ENCODE measurements at places on chromosomes 13 and 19. TPM values are rescaled to one million over a fixed set of nuclear protein-coding genes. Genes with fewer than 3 reads are reported as not detected.

- H3K4me1 ChIP-seq = peaks cover 16% of the 10 kb centered on the region
- no peaks in the 10 kb centered on the region for H3K36me3 ChIP-seq
- DNase-seq = no peak
- H3K4me3 ChIP-seq = no peak overlapping the region
Observed at GRCh38 chr13:112064222-112064621, 2.7 kb upstream of the SOX1 start.

CEACAM3 gene
- 1.5 TPM for total RNA-seq

GRCh38 chr13:105972811-105973590 is 562.5 kb downstream of the EFNB2 start:
- no peaks in the 10 kb centered on the region for H3K27me3 ChIP-seq
- no peaks in the 10 kb centered on the region for H3K36me3 ChIP-seq
- H3K4me3 ChIP-seq = no peak overlapping the region
- DNase-seq = no peak
- H3K27ac ChIP-seq = no peak overlapping the region

RFXANK gene
- total RNA-seq = 79.7 TPM

GPR12 gene
- not detected for total RNA-seq

IZUMO2 gene
- total RNA-seq = not detected

DNA sequence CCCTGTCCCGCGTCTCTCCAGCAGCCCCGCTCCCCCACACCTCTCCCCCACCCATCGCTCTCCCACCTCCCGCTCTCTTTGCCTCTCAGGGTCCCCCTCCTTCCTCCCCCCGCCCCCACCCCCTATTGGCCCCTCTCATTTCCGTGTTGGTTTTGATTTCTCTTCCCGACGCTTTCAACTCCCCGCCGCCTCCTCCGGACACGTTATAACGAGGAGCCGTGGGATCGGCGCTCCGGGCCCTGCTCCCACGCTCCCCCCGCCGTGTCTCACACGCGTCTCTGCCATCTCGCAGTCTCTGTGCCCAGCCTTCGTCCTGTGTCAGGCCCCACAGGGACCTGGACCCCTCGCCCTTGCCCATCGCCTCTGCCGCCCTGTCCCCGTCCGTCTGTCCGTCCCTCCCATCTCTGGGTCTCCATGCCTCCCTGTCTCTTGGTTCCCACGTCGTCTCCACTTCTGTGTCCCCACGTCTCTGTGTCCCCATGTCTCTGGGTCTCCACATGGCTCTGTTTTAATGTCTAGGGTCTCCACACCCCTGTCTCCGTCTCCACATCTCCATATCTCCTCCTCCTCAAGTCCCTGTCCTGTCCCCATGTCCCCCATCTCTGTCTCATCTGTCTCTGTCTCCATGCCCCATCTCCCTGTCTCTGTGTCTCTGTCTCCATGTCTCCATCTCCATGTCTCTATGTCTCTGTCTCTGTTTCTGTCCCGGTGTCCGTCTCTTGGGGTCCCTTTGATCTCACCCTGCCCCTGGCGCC is 13.1 kb downstream of the ERFL start:
- H3K36me3 ChIP-seq = no peaks in the 10 kb centered on the region
- DNase-seq = no peak
- peaks cover 21% of the 10 kb centered on the region for H3K4me1 ChIP-seq
- no peak overlapping the region for H3K27ac ChIP-seq

DNA sequence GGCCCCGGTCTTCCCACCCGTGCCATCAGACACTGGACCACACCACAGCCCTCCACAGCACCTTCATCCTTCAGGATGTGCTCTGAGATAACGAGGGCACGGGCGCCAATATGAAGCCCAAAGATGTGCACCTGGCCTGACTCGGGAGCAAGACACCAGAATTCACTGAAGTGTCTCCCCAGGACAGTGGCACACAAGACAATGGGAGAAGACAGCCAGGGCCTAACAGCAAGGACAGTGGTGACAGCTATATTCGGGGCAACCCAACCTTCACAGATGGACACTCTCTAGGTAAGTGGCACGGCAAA is 7.2 kb downstream of the DDX39A start:
- no peak overlapping the region for H3K4me3 ChIP-seq
- H3K27me3 ChIP-seq = no peaks in the 10 kb centered on the region
- H3K36me3 ChIP-seq = peaks cover 67% of the 10 kb centered on the region
- peaks cover 67% of the 10 kb centered on the region for H3K4me1 ChIP-seq

CEACAM1 gene
- total RNA-seq = 7.9 TPM

DNA sequence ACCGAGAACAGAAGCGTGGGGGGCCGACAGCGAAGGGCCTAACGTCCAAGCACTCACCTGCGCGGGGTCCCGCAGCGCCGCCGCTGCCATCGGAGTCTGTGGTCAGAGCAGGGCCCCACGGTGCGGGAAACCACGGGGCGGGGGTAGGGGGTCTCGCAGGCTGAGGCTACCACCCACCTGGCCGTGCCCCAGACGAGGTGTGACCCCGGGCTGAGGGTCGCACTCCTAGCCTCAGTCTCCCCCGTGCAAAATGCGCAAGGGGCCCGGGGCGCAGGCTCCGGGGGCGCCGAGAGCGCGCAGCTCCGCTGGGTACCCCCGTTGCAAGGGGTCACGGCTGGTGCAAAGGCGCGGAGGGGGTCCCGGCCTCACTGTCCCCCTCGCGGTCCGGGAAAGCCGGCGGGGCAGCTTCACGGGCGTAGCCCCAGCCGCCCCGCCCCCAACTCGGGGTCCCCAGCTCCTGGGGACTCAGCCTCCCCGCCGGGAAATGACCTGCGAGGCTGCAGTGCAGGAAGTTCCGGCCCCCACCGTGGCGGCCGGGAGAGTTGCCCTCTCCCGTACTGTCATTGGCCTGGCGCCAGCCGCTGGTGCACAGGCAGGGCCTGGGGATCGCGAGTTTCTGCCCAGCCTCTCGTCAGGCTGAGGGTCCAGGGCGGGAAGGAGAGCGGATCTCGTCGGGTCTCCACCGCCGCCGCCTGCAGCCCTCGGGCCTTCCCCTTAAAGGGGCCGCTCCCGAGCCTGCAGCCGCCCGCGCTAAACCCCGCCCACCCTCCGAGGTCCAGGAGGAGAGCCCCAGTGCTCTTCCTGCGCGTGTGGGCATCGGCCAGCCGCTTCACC is at the start of gene ZNF792:
Gene ZNF792 (minus strand): TSS at position 657 of the 834 bp plus-strand sequence. CDS start 567 bp downstream, at position 90.
- peaks cover 28% of the 10 kb centered on the region for H3K4me1 ChIP-seq
- peak; percentile 92 for DNase-seq
- H3K27me3 ChIP-seq = no peaks in the 10 kb centered on the region
- H3K27ac ChIP-seq = peak within 1 kb of the TSS; percentile 94
- H3K36me3 ChIP-seq = peaks cover 20% of the 10 kb centered on the region
- H3K4me3 ChIP-seq = peak within 1 kb of the TSS; percentile 97

GPR4 gene
- 1.0 TPM for total RNA-seq

GRCh38 chr13:114248011-114248410 is 13.3 kb downstream of the CDC16 start:
- peaks cover 91% of the 10 kb centered on the region for H3K36me3 ChIP-seq
- no peak overlapping the region for H3K27ac ChIP-seq
- H3K4me1 ChIP-seq = no peaks in the 10 kb centered on the region
- no peaks in the 10 kb centered on the region for H3K27me3 ChIP-seq
- no peak overlapping the region for H3K4me3 ChIP-seq

IGFL2 gene
- total RNA-seq = not detected

GRCh38 chr19:56131651-56132050 is 9.4 kb upstream of the ZNF444 start:
- peaks cover 23% of the 10 kb centered on the region for H3K4me1 ChIP-seq
- no peaks in the 10 kb centered on the region for H3K27me3 ChIP-seq
- no peak overlapping the region for H3K4me3 ChIP-seq
- no peaks in the 10 kb centered on the region for H3K36me3 ChIP-seq
- H3K27ac ChIP-seq = peak overlapping the region; percentile 78

DNA sequence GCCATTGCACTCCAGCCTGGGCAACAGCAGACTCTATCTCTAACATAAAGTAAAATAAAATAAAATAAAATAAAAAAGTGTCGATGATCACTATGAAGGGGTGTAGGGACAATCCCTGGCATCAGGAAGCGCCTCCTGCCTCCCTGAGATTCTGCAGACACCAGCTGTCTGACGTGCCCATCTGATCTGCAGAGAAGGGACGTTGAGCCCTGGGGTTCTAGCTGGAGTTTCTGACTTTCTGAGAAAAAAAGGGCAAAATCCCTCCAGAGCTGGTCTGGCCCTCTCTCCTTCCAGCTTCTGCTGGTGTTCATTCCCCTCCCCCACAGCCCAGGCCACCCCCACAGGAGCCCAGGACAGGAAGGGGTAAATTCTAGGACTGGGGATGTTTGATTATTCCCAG is 2.4 kb upstream of the ADGRE5 start:
- H3K36me3 ChIP-seq = no peaks in the 10 kb centered on the region
- H3K4me3 ChIP-seq = no peak overlapping the region
- no peak for DNase-seq
- peaks cover 82% of the 10 kb centered on the region for H3K4me1 ChIP-seq
- no peaks in the 10 kb centered on the region for H3K27me3 ChIP-seq

- no peak for DNase-seq
- H3K27ac ChIP-seq = no peak overlapping the region
- no peaks in the 10 kb centered on the region for H3K36me3 ChIP-seq
- H3K27me3 ChIP-seq = no peaks in the 10 kb centered on the region
- no peak overlapping the region for H3K4me3 ChIP-seq
- no peaks in the 10 kb centered on the region for H3K4me1 ChIP-seq
Observed at GRCh38 chr19:35487656-35488182, 2.5 kb downstream of the KRTDAP start.

METTL21C gene
- total RNA-seq = not detected

ZNF383 gene
- total RNA-seq = 9.6 TPM

ELAVL3 gene
- total RNA-seq = not detected

- no peaks in the 10 kb centered on the region for H3K27me3 ChIP-seq
- H3K36me3 ChIP-seq = no peaks in the 10 kb centered on the region
- DNase-seq = no peak
- H3K4me1 ChIP-seq = peaks cover 47% of the 10 kb centered on the region
Observed at GRCh38 chr13:33191425-33192210, 93.9 kb downstream of the STARD13 start.

- peak overlapping the region; percentile 80 for H3K4me3 ChIP-seq
- H3K27me3 ChIP-seq = no peaks in the 10 kb centered on the region
- peaks cover 61% of the 10 kb centered on the region for H3K4me1 ChIP-seq
- H3K36me3 ChIP-seq = peaks cover 11% of the 10 kb centered on the region
- H3K27ac ChIP-seq = peak overlapping the region; percentile 100
Observed at GRCh38 chr19:39405958-39406655, 540 bp upstream of the ZFP36 start.

PEG3 gene
- 4.2 TPM for total RNA-seq

- H3K36me3 ChIP-seq = peaks cover 7% of the 10 kb centered on the region
- H3K4me1 ChIP-seq = peaks cover 12% of the 10 kb centered on the region
- H3K4me3 ChIP-seq = peak overlapping the region; percentile 62
- peaks cover 24% of the 10 kb centered on the region for H3K27me3 ChIP-seq
- DNase-seq = no peak
Observed at GRCh38 chr19:45971260-45971902, 2.3 kb downstream of the NOVA2 start.

KLK14 gene
- 2.1 TPM for total RNA-seq

GRCh38 chr13:91045351-91046034 is 302.0 kb upstream of the MIR17HG start:
- no peaks in the 10 kb centered on the region for H3K36me3 ChIP-seq
- no peaks in the 10 kb centered on the region for H3K27me3 ChIP-seq
- no peak overlapping the region for H3K4me3 ChIP-seq
- no peak overlapping the region for H3K27ac ChIP-seq

DNAAF3 gene
- 8.8 TPM for total RNA-seq

ICAM5 gene
- 19.5 TPM for total RNA-seq

GRCh38 chr19:31353833-31354232 is 4.6 kb upstream of the TSHZ3 start:
- no peak overlapping the region for H3K27ac ChIP-seq
- H3K4me3 ChIP-seq = no peak overlapping the region
- H3K4me1 ChIP-seq = peaks cover 21% of the 10 kb centered on the region
- H3K27me3 ChIP-seq = peaks cover 61% of the 10 kb centered on the region
- H3K36me3 ChIP-seq = no peaks in the 10 kb centered on the region
- DNase-seq = no peak

DNA sequence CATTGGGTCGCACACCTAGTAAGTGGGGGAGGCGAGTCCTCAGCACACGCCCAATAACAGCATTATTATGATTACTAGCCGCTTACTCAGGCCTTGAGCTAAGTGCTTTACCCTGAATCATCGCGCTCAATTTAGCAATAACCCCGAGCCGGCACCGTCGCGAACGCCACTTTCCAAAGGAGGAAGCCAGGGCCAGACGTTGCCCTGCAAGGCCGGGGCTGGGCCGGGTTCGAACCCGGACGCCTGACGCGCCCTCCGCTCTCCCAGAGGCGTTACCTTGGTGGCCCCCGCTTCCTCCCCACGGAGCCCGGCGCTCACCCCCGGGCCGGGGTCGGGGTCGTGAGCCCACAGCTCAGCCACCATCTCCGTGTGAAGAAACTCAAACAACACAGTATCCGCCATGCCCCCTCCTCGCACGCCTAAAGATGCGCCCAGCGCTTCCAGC is at the start of gene TRAPPC6A:
Gene TRAPPC6A (minus strand): TSS at position 421 of the 445 bp plus-strand sequence. CDS start 19 bp downstream, at position 402.
- H3K27ac ChIP-seq = peak within 1 kb of the TSS; percentile 95
- H3K4me3 ChIP-seq = peak within 1 kb of the TSS; percentile 85
- H3K4me1 ChIP-seq = peaks cover 28% of the 10 kb centered on the region
- H3K27me3 ChIP-seq = no peaks in the 10 kb centered on the region

SEMA6B gene
- 7.3 TPM for total RNA-seq

ZNF581 gene
- total RNA-seq = 20.1 TPM

DNA sequence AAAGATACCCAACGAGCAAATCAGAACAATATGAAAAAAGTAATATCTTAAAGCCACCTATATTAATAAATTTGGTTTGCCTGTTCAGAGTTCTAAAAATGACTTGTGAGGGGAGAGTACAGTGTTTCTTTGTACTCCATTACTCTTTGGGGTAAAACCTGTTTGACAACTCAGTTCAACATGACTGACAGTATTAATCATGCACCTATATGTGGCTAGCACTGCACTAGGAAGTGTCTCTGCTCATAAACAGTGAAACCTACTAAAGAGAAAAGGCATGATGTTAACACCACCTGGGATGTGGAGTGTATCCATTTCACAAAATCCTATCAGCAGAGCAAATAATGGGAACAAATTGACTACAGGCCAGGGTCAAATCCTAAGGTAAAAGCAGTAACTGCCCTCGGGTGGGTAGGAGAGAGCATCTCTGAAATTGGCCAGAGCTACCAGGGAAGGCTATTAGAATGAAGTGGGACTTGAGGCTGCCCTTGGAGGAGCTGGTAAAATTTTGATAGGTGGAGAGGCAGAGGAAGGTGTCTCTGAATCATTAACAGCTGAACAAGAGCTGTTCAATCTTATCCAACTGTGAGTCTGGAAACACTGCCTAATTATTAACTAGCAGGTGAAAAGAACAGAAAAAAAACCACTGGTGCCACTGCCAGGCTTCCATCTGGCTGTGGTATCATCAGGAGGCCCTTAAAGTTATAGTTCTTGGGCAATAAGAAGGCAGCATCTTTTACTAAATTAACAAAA is 365.1 kb downstream of the DNAJC15 start:
- no peak overlapping the region for H3K4me3 ChIP-seq
- no peaks in the 10 kb centered on the region for H3K4me1 ChIP-seq
- H3K27ac ChIP-seq = no peak overlapping the region
- DNase-seq = no peak

Measured in upper lobe of left lung (tissue), 6 donors.